ENCODE measurements at places on chromosomes 11 and 22. TPM values are rescaled to one million over a fixed set of nuclear protein-coding genes. Genes with fewer than 3 reads are reported as not detected.

DNA sequence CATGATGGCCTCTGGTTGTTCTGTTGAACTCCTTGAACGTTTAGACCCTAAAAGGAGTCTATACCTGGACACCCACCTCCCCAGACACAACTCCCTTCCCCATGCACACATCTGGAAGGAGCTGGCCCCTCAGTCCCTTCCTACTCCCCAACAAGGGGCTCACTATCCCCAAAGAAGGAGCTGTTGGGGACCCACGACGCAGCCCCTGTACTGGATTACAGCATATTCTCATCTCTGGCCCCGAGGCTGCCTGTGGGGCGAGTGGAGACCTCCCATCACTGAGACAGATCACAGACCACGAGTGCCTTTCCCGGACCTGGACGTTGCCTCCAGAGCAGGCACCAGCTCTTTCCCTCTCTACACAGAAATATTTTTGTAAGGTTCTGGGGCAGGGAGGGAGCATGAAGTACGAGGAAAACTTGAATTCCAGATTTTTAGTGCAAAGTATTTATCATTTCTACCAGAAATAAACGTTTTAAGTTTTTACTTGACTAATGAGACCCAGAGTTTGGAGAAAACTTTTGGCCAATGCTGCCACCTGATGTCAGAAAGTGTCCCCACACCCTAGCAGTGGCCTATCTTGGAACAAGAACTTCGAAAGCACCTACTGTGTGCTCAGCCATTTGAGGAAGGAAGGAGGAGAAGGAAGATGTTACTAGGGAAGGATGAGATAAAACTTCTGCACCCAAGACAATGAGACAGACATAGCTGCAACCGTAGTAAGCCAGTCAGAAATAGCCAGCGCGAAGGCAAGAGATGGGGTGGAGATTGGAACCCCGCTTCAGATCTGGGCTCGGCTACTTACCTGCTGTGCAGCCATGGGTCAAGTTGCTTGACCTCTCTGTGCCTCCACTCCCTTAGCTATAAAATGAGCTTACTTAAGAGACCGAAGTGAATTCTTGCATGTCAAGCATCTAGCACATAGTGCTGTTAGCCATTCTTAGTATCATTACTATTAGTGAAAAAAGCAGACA, 10.2 kb upstream of the POU2F3 start:
- DNase-seq: no peak

DNA sequence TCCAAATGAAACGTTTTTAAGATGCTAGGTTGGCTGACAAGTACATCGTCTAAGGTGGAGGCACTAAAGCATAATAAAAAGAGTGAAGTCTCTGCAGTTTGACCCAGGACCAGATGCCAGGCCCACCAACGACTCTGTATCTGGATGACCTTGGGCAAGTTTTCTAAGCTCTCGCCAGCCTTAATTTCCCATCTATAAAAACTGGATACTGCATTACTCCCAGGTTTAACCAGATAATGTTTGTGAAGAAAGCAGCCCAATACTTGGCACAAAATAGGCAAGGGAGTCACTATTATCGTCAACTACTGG, 49.0 kb downstream of the FAM83F start:
- no peak for DNase-seq

- peak; percentile 60 for DNase-seq
Observed at GRCh38 chr11:17828311-17828751, 93.8 kb downstream of the KCNC1 start.

Gene OR52A1
- total RNA-seq: not detected

All from left ventricle myocardium inferior (tissue), 1 donor.